ENCODE measurements at places on chromosomes 13 and 19.

DNA sequence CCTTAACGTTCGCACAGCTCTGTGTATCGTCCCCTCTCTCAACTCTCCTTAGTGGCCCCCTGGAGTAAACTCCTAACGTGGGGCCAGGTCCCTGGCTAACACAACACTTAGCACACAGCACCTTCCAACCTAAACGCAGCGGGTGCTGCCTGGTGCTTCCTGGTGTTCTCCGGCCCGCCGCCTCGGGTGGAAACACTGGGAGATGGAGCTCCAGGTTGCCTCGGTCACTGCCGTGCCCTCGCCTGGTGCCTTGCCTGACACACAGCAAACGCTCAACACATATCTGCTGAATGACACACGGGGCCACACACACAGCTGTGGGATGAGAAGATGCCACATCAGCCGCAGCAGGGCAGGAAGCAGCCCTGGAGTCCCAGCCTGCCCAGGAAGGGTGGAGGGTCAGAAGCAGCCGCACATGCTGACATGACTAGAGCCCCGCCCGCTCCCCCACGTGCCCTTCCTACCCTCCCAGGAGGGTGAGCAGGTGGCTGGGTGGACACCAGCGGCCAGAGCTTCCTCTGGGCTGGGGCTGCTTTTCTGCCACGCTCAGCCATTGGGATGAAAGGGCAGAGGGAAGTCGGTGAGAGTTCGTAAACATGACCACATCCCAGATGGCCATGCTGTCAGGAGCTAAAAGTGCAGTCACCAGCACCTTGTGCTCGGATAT, 6.6 kb downstream of the PEPD start:
- DNase-seq = no peak

GRCh38 chr13:100537951-100538462, 50.6 kb downstream of the GGACT start:
- DNase-seq = no peak

DNA sequence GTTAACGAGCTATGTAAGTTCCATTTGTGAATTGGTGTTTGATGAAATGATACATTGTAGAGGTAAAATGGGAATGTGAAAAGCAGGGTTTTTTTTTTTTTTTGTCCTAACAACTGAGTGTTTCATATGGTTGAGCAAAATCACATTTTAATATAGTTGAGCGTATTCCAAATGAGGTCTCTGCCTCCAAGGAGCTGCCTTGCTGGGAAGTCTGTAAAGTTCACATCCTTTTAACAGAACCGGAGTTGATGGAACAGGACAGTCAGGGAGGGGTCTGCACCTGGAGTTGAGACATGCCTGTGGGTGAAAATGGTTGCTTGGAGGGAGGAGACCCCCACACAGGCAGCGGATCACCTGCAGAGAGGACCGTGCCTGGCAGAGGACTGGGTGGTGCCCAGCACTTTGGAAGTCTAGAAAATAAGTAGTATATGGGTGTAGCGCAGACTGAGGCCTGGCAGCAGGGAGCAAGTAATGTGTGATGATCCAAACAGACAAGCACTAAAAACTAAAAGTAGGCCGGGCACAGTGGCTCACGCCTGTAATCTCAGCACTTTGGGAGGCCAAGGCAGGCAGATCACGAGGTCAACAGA, 75.2 kb upstream of the UBAC2 start:
- no peak for DNase-seq

DNA sequence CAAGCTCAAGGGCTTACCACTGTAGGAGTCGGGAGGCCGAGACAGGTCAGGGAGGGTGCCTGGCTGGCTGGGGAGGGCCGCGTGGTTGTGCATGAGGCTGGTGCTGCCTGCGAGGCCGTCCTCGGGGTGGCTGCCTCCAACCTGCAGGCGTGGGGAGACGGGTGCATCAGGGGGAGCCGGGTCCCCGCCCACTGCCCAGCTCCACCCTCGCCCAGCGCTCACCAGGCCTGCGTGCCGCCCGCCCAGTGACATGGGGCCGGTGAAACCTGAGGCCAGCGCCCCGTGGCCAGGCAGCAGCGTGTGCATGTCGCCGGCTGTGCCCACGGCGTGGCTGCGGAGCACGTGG, 13.8 kb upstream of the UQCR11 start:
- no peak for DNase-seq

- DNase-seq = no peak
These were observed 240.0 kb upstream of the PRR20A start for GRCh38 chr13:56900549-56901279.

DNA sequence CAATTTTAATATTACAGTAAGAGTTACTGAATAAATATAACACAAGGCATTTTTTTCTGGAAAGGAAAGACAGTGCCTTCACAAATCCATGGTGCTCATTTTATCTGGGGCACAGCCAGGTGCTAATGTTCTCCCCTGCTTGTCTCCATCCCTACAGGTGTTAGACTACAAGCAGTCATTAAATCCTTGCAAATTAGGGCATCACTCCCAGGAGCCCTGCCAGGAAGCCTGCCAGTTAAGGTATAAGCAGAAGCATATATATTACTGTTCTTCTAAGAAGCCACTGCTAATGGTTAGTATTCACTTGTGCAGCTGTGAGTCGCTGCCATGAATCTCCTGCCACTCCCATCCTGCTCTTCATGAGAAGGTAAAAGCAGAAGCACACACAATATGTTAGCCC, 149.7 kb downstream of the OXGR1 start:
- no peak for DNase-seq

- DNase-seq = no peak
These were observed 17.1 kb upstream of the LRCH1 start for GRCh38 chr13:46535825-46536224.

DNA sequence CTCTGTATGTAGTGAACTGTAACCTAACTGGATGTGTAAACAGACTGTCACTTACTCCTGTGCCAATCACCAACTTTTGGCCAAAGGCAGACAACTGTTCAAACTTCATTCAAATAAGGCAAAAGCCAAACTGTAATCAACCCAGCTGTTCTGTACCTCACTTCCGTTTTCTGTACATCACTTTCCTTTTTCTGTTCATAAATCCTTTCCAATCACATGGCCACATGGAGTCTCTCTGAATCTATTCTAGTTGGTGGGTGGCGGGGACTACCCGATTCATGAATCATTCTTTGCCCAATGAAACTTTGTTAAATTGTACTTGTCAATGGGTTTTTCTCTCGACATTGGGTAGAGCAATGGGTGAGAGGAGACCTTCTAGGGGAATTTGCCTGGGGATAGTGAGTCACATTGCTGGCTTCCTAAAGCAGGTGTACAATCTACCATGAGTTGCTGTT, 178.3 kb upstream of the RFC3 start:
- no peak for DNase-seq

- peak; percentile 42 for DNase-seq
These were observed 64.3 kb downstream of the CACNA1A start for GRCh38 chr19:13441810-13442512.

DNA sequence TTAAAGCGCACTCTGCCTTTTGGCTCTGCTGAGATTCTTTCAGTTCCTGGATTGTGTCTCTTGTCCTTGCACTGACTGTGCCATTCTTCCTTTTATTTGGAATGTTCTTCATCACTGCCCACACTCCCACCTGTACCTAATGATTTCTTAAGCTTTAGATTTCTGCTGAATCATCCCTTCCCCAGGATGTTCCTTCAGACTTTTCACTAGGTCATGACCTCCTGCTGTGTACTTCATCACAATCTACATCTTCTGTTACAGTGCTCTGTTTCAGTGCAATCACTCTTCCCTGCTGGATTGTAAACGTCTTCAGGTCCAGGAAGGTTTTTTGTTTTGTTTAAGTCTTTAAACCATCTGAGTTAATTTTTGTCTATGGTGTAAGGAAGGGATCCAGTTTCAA, 281.0 kb downstream of the ATP8A2 start:
- DNase-seq = no peak

GRCh38 chr19:19475015-19475765, 40.2 kb downstream of the TSSK6 start:
- DNase-seq = no peak

GRCh38 chr13:75705395-75705794, 69.3 kb downstream of the LMO7 start:
- DNase-seq = peak; percentile 39

GRCh38 chr13:112894673-112895481, 74.1 kb upstream of the MCF2L start:
- DNase-seq = no peak

DNA sequence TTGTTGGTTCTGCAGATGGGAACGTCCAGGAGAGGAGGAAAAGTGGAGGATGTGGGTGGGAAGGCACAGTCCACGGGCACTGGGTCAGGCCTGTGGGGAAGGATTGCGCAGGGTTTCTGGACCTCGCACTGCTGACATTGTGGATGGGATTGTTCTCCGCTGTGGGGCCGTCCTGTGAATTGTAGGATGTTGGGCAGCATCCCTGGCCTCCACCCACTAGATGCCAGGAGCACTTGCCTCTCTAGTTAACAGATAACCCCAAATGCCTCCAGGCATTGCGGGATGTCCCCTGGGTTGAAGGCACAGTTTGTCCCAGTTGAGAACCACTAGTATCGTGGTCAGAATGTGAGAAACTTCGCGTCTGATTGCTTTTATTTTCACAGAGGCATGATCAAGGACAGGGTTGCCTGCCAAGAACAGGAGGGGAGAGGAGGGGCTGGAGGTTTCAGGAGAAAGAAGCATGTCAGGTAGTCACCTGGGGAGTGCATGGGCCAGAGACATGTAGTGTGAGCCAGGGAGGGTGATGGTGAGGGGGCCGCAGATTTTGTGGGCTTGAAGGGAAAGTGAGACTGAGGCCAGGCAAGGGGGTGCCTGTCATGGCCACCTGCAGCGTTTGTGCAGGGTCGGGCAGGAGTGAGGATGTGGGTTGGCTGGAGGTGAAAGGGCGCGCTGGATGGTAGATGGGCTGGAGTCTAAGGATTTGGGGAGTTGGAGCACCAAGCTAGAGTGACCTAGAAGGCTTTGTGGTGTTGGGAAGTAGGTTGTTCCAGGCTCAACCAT, 3.2 kb downstream of the ZNF628 start:
- no peak for DNase-seq

GRCh38 chr19:32201636-32202051, 143.8 kb upstream of the ZNF507 start:
- no peak for DNase-seq

DNA sequence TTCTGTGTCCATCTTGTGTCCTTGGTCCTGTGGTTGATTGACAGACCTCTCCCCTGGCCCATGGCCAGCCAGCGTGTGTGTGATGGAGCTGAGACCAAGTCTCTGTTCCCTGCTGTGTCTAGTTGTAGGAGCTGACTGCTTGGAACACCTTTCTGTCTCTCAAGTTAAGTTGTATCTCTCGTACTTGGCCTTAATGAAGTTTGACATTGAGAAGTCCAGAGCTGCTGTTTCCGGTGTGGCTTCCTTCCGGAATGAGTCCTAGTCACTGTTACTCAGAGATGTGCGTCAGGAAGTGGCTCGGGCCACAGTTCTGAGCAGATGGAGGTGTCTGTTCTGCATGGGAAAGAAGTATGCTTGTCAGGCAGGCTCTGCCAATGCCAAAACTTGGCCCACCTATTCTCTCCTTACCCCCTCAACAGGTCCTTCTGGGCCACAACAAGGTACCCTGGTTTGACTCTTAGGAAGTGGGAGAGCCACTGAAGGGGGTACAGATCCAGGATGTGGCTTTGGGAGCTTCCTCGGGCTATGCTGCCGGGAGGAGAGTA, 54.3 kb downstream of the GATAD2A start:
- DNase-seq = peak; percentile 54

DNA sequence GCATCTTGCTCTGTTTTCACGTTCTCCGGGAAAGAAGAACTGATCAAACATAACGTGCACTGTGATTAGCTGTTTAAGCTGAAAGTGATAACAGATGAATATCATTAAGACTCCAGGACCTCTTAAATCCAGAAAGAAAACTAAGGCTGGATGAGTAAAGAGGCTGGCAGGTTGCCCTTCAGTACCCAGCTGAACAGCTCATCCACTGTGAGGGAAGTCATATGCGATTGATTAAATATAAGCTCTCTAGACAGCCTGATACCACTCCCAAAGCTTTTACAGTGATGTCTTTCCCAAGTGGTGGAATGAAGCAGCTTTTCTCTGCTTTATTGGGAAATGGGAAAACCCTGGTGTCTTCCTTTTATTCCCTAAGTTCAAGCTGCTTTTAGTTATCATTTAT, 116.9 kb downstream of the EFNB2 start:
- peak; percentile 96 for DNase-seq

DNA sequence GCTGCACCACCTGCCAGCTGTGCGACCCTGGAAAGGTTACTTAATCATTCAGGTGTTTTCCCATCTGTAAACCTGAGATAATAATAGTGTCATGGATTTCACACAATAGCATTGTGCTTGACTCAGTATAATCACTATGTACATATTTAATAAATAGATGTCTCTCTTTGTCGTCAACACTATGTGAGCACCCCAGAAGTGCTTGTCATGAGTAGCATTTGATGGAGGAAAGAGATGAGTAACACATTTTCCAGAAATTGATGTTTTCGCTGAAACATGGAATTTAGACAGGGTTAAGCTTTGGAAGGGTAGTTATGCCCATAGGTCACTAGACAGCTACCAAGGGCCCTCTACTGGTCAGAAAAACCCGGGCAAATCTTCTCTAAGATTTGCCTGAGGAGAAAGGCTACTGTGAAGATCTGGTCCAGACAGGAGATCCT, 9.5 kb upstream of the MBNL2 start:
- peak; percentile 46 for DNase-seq

DNA sequence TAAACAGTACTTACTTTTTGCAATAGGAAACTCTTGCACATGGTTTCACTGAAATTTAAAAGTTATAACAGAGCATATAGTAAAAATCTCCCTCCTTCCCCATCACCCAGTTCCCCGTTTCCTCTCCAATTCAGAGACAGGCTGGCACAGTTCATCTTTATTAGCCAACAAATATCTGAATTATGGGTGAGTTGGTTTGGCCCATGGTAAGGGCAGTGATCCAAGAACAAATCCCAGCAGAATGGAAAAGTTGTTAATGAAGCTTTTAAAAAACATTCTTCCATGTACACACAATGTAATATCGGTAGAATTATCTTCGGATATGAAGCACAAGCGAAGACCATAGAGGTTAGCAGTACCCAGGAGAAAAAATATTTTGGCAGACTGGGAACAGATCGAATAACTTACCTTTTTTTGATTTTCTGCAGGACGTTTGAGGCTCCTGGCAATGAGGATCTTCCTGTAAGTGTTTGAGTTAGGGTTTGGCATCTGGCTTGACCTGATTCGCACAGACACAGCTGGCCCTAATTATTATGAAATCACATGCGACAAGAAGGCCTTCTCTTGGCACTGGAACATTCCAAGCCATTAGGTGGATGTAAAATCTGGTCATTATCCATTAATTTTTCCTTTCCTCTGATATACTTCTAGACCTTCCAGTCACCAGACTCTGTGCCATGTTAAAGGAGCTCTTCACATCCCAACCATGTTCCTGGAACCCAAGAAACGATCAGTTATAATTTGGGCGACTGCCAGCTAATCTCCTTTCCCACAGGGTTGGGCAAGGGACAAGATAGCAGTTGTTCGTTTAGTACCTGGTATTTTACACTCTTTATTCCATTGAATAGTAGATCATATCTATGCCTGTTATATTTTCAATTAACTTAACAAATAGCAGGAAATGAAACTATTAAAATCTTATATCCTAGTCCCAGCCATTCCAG, 139.4 kb upstream of the TSC22D1 start:
- DNase-seq = no peak

- DNase-seq = no peak
These were observed 149.2 kb upstream of the RNF113B start for GRCh38 chr13:98326291-98326690.

All from fibroblast of upper back skin (primary cell).